ENCODE measurements at places on chromosomes 6 and 20.

DNA sequence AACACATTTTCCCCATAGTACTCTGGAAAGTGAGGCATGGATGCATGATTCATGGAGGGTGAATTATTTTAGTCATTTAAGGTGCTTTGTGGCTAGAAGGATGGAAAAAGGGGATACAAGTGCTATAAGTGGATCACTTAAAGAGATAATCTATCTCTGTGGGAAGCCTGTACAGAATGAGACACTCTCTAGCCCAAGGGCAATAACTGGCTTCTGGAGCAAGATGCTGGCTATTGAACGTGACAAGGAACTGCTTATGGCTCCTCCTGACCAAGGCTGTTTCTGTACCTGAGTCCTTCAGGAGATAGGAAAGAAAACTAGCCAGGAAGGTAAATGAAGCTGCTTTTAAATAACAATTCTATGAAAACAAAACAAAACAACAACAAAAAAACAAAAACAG, 590.7 kb downstream of the EYS start:
- no peak for DNase-seq

GRCh38 chr20:32960849-32961731, 43.1 kb downstream of the SUN5 start:
- no peak for DNase-seq

DNA sequence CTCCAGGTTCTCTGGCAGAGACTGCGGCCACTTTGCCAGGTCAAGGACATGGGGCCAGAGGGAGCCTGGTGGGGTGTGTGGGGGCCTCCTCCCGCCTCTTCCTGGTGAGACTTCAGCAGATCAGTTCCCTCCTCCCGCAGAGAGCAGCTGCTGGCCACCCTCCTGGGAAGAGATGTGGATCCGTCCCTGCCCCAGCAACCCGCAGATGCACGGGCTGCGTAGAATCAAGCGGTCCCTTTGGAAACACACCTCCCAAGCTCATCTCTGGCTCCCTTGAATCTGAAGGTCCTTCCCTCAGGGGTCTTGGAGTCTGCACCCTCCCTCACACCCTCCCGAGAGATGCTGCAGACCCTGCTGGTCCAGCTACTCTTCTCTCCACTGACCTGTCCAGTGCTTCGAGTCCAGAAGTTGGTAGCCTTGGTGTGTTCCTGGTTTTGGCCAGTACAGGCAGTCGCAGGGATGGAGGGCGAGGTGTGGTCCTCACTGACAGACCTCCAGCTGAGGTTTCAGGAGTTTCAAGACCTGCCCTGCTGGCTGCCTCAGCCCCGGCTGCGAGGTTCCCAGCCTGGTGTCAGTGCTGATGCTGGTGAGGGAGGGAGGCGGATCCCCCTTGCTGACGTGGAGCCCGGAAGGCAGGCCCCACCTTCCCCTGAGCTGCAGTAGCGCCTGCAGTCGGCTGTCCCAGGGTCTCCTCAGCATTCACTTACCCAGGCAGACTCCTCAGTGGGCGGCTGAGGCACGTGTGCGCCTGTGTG, at the start of gene NPBWR2:
TSS of gene NPBWR2 (minus strand) at position 585 of the 755 bp plus-strand sequence. CDS start 734 bp downstream, outside the sequence.
- peak; percentile 26 for DNase-seq

DNA sequence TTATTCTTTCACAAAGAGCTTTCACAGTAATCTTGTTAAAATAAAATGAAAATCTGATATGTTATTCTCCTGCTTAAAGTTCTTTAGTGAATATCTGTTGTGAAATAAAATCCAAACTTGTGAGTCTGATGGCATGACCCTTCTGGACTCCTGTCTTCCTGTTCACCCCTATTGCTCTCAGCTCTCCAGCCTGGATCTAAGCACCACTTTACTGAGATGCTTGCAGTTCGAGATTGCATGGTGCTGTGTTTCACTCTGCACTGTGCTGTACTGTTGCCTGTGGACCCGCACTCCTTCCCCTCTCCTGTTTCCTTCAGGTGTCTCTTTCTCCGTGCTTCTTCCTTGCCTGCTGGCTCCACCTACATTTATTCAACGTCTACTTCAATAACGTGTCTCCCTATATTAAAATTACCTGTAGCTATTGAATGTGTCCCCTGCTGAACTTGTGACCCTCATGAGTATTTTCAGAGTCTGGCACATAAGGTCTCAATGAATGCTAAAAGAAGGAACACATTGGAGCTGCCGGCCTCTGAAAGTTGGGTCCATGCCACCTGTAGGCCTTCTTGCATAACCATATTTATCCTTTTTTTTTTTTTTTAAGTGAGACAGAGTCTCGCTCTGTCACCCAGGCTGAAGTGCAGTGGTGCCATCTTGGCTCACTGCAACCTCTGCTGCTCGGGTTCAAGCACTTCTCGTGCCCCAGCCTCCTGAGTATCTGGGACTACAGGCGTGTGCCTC, 100.1 kb downstream of the ARID1B start:
- no peak for DNase-seq

DNA sequence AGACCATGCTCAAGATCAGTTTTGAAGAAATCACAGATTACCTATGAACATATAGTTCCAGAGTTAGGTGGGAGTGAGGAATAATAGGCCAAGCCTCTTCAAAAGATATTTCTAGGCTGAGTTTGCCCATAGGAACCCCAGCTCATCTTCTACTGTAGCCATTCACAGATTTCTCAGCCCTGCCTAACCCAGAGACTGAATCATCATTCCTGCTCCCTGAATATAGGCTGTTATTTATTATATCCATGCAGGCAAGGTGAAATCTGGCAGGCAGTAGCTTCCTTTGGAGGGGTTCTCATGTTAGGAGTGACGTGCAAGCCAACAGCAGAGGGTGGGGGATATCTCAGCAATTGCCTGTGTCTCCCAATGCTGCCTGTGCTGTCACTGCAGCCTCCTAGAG, 25.6 kb upstream of the ADGRF4 start:
- no peak for DNase-seq

GRCh38 chr6:84601366-84601765, 163.0 kb downstream of the TBX18 start:
- no peak for DNase-seq

- no peak for DNase-seq
Observed at GRCh38 chr6:167267921-167268401, 23.2 kb upstream of the UNC93A start.

DNA sequence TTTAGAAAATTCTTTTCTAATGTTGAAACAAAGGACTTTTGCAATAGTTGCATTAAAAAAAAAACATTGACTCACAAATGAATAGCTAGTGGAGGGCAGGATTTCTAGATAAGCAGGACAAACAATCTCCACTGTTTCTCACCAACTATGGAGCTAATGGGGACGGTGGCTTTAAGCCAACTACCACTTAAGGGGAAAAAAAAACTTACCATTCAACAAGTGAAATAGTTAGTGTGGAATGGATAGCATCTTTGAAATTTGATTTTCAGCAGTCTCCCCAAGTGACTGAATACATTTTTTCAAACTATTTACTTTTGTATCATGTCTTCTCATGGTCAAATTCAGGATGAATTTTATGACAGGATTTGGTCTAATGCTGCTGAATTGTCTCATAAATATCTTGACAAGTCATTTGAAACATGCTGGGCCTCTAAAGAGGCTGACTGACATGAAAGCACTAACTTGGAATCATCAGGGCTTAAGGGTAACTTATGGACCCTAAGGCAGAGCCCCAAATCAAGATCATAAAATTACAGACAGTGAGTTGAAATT, 100.5 kb downstream of the EYA4 start:
- no peak for DNase-seq

- no peak for DNase-seq
Observed at GRCh38 chr20:7355051-7355450, 585.2 kb downstream of the HAO1 start.

- DNase-seq = peak; percentile 54
Observed at GRCh38 chr20:5046656-5047339, 45.5 kb upstream of the SLC23A2 start.

GRCh38 chr6:144141470-144141869, 8.8 kb upstream of the STX11 start:
- no peak for DNase-seq

GRCh38 chr6:110902091-110902490, 27.5 kb downstream of the AMD1 start:
- DNase-seq = no peak

GRCh38 chr6:90257486-90257738, 39.2 kb downstream of the BACH2 start:
- no peak for DNase-seq

Measured in suppressor macrophage (primary cell).